ENCODE measurements at places on chromosomes 5 and 9.
A peak's percentile ranks its signal among the peaks of the same experiment; 100 is the strongest.

DNA sequence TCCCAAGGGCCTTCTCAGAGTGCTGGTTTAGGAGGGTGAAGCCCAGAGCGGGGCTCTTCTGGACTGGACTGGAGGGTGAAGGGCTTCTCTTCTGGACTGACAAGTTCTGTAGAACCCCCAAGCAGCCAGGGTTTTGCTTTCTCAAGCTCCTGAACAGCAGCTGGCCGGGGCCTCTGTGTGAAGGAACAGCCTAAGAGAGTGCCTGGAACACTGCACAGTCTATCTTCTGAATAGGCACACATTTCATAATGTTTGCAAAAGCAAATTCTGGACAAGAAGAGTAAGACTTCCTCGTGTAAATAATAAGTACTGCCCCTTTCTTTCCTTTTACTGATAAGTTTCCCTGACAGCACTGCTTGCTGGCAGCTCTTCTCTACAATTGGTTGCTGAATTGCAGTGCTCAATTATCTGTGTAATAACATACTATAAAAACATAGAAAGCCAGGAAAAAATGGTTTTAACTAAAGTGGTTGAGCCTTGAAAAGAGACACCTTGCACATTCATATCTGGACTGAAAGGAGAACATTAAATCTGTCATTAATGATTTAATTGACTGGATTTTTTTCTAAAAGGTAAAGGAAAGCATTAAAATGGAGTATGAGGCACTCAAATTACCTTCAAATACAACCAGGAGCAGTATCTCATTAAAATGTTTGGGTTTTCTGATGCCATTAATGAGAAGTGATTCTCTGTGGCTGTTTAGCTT lies 20.5 kb downstream of the MAST4 start:
- DNase-seq, result no peak

GRCh38 chr9:20624201-20625002 lies 2.1 kb upstream of the MLLT3 start:
- no peak for DNase-seq

DNA sequence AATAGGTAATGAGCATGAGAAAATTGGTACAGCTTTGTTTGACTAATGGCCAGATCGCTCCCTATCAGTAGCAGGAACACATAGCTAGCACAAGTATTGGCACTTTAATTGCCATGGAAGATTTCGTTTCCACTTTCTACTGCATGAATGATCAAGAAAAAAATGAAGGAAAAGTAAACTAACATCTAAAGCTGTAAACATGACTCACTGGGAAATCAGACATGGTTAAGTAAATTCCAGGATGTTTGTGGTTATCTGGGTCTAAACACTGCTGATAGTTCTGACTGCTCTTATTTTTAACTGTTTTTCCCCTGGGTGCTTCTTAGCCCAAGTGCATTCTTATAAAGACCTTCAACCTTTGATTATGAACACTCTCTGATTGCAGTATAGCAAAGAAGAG lies 388.9 kb downstream of the NR2F1-AS1 start:
- DNase-seq, result no peak

DNA sequence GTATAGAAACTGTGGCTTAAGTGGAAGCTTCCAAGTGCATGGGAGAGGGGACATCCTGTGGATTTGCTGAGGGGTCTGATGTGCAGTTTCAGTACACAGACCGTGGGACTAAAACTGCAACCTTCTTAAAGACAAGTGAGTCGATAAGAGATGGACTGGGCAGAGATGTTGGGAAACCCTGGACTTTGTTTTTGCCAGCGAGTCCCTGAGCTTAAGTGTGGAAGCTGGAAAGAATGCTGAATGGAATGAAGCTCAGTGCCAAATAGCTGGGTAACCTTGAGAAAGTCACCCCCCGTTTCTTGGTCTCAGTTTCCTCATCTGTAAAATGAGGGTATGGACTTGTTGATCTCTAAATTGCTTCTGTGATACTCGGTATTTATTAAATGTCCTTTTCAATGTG lies 37.3 kb upstream of the KLF9 start:
- no peak for DNase-seq

GRCh38 chr5:138129347-138129746 lies 9.9 kb downstream of the NME5 start:
- DNase-seq, result no peak

DNA sequence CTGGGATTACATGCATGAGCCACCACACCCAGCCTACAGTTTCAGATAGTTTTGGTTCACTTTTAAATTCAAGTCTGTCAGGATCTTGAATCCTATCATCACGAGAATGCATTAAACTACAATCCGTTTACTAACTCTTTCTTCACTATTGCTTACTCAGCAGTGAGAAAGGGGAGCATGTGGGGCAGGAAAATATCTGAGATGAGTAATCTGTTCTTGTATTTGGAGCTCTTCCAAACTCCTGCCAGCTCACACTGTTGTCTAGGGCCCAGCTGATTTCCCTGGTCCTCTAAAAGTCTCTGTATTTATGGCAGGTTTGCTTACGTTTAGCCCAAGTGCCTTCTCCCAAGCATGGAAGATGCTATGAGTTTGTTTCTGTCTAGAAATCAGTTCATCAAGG lies 152.2 kb downstream of the FGF18 start:
- no peak for DNase-seq

- no peak for DNase-seq
Measured at GRCh38 chr5:125491986-125492492, 745.6 kb upstream of the ZNF608 start.

- no peak for DNase-seq
Measured at GRCh38 chr9:105421154-105421553, 26.7 kb upstream of the FSD1L start.

- DNase-seq, result no peak
Measured at GRCh38 chr5:132463811-132464155, 26.8 kb downstream of the IRF1 start.

DNA sequence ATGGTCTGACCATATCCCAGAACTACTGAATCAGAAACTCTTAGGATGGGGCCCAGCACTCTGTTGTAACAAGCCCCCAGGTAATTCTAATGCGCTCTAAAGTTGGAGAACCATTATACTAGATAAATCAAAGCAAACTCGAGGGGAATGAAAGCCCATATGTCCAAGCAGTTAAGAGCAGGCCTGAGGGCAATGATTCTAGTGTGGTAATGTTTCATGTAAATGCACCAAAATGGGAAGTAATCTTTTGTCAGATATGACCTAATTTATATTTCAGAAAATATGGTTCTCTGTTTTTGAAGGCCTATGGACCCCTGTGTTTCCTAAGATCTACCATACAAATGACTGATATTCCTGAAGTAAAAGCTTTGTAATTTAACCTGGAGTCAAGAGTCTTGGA lies 108.0 kb upstream of the PTGER4 start:
- DNase-seq, result no peak

GRCh38 chr9:123354806-123355508 lies 1.0 kb upstream of the CRB2 start:
- no peak for DNase-seq

GRCh38 chr5:147935032-147935431 lies 28.7 kb upstream of the C5orf46 start:
- DNase-seq, result peak; percentile 38

DNA sequence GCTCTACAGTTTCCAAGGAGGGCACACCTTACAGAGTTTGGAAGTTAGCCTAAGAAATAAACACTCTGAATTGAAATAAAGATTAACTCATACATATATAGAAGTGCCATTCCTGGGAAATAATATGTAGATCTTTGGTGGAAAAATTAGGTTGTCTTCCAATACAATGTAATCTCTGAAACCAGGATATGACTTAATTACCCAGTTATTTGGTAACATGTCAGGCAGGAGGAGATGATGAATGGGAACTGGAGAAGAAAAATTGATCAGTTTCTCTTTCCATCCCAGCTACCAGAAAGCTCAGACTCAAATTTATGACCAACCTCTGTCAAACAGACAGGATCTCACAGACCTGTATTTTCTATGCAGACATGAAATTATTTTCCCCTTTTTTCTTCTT lies 215.2 kb upstream of the SNX2 start:
- no peak for DNase-seq

- DNase-seq, result no peak
Measured at GRCh38 chr9:98944057-98944733, 488 bp downstream of the COL15A1 start.

DNA sequence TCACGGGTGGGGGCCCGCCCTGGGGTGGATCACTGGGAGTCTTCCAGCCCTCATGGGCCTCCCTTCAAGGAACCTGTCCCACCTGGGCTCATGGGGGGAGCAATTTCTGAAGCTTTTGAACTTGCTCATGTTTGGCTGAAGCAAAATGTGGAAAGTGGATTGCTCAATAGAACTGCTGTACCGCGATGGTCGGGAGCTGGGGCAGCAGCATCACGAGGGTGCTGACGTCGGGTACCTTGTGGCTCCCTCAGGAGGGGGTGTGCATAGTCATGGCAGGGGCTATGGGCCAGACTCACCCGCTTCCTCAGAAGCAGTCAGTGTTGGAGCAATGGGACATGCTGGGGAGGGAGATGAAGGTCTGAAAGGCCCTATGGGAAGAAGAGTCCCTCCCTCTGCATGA lies 57.9 kb downstream of the PRRT1B start:
- no peak for DNase-seq

DNA sequence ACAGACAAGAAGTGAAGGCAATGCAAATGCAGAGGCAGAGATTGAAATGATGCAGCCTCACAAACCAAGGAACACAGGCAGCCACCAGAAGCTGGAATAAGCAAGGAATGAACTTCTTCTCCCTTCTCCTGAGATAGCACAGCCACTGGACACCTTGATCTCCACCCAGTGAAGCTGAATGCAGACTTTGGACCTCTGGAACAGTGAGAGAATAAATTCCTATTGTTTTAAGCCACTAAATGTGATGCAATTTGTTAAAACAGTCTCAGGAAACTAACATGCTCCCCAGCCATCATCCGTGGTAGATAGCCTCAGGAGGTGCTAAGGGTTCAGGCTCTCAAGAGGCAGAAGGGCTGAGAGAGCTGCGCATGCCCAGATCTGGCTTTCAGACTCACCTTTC lies 512.2 kb upstream of the ZNF608 start:
- DNase-seq, result no peak

DNA sequence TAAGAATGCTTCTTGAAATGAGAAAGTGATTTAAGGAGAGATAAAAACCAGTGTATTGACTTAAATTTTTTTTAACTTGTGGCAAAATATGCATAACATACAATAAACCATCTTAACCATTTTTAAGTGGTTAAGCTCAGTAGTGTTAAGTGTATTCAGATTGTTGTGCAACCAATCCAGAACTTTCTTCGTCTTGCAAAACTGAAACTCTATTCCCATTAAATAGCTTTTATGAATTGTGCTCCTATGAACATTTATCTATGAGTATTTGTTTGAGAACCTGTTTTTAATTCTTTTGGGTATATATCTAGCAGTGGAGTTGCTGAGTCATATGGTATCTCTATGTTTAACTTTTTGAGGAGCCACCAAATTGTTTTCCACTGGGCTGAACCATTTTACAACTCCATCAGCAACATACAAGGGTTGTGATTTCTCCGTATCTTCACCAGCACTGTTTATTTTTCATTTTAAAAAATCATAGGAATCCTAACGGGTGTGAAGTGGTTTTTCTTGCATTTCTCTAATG lies 76.6 kb upstream of the ACTBL2 start:
- no peak for DNase-seq

- no peak for DNase-seq
Measured at GRCh38 chr5:152499814-152500535, 94.9 kb upstream of the NMUR2 start.

DNA sequence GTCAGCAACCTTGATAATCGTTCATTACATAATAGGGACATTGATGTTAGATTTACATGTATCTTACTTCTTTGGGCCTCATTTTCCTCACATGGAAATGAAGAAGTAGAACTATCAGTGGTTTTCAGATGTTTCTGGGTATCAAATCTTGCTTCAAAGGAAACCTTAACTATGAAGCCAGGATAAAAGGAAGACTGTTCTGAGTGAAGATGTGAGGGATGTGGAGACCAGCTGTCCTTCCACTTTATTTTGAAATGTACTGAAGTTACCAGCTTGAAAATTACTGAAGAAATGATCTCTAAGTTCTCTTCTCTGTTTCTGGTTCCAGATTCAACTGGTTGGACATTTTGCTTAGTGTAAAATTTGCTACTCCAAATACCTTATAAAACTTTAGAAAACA lies 186.0 kb downstream of the ADAMTSL1 start:
- DNase-seq, result no peak

GRCh38 chr9:74517188-74517587 lies 20.1 kb downstream of the RORB start:
- DNase-seq, result no peak

DNA sequence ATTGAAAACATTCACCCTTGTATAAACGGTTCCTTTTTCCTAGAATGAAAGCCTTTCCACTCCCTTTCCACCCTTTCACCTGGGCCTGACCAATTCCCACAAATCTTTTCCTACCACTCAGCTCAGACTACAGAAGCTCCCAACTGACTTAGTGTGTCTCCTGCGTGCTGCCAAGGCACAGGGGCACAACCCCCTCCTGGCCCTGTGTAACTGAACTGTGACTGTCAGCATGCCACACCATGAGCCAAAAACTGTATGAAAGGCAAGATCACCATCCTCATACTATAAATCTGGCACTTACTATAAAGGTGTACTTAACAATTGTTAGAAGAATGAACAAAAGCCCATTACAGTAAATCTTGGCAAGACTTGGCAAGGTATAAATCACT lies 11.5 kb downstream of the NOL8 start:
- DNase-seq, result no peak

GRCh38 chr5:74064225-74064624 lies 438.2 kb downstream of the ARHGEF28 start:
- DNase-seq, result no peak

- DNase-seq, result no peak
Measured at GRCh38 chr5:179167871-179168451, 107.8 kb downstream of the ZNF354C start.

- DNase-seq, result no peak
Measured at GRCh38 chr5:149645236-149645635, 63.9 kb downstream of the ARHGEF37 start.

- no peak for DNase-seq
Measured at GRCh38 chr5:119554597-119554996, 74.8 kb upstream of the FAM170A start.

DNA sequence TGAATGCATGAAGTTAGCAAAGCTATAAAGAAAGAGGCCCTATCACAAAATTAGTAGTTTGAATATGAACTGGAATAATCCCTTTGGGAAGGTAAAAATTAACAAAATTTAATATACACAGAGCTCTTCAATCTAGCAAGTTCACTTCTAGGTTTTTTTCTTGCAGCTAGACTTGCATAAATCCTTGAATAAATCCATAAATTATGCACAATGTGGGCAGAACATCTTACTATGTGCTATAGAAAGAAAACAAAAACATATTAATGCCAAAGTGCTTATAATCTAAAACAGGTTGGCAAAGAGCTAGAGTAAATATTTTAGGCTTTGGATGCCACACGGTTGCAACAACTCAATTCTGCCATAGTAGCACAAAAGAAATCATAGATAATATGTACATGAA lies 138.5 kb upstream of the FREM1 start:
- no peak for DNase-seq

DNA sequence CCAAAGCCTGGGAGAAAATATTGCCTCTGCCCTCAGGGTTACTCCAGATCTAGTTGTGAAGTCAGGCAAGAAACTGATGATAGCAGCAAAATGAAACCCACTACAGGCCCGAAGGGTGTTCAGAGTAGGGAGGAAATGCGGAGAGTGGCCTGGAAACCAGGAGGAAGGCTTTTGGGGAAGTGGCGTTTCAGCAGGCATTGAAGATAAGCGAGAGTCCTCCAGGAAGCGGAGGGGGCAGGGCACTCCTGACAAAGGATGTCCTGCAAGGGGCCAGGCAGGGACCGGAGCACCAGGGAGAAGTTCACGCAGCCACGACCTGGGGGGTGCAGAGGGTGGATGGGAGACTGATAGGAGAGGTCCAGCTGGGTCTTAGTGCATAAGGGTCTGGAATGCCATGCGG lies 7.8 kb upstream of the FOXI1 start:
- DNase-seq, result no peak

Data from NCI-H1048 (cell line).